Fibroblast of skin of left quadriceps (primary cell): ENCODE measurements at places on chromosomes 1 and 21.

GRCh38 chr1:54390655-54391054 is 15.5 kb downstream of the SSBP3 start:
- no peak for DNase-seq

GRCh38 chr1:18927654-18928272 is 25.4 kb upstream of the ALDH4A1 start:
- DNase-seq = no peak

GRCh38 chr1:204589409-204590038 is 73.3 kb downstream of the MDM4 start:
- DNase-seq = no peak

DNA sequence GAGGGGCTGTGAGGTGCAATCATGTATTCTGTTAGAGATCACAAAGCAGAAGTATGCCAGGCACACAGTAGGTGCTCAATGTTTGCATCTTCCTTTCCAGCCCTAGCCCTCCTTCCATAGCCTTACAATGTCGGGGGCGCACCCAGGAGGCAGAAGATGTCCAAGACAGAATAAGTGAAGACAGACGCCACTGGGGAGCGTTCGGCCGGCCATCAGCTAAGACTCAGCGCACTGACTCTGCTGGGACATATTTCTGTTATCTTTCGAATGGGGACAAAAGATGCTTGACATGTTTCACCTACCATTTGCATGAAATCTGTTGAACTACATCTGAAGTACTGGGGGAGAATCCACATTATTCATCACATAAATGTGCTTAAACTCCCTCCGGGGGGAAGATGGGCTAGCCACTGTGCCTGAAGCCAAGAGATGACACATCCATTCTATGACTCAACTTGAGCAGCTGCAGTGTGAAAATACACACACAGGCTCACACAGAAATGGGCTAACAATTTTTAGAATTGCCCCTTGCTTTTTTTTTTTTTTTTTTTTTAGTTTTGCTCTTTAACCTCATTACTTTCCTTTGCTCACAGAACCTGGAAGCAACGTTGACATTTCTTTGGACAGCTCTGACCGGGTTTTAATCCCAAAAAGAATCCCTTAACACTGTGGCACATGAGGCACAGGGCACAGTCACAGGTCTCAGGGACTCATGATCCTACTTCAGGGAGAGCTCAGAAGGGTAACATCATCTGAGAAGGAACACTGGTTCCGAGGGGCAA is 7.9 kb downstream of the TIAM1 start:
- peak; percentile 83 for DNase-seq

DNA sequence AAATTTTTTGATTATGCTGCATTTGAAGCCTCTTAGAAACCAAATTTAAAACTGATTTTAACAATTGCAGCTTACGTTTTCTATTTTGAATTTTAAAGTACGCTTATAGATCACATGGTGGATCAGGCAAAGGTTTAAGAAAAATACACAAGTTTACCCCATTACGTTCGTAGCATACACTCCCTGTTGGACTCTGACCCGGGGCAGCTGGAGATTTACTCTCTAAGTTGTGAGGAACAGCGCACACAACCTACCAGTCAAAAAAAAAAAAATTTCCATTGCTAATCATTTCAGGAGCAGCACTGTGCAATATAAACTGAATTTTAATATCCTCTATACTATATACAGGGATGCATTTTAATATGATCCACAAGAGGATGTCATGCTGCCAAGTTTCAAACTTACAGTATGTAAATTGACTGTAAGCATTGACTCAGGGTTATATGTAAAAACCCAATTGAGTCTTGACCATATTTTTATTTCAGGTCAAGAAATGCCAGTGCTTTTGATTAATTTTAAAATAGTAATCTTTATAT is 20.4 kb downstream of the CSDE1 start:
- no peak for DNase-seq

DNA sequence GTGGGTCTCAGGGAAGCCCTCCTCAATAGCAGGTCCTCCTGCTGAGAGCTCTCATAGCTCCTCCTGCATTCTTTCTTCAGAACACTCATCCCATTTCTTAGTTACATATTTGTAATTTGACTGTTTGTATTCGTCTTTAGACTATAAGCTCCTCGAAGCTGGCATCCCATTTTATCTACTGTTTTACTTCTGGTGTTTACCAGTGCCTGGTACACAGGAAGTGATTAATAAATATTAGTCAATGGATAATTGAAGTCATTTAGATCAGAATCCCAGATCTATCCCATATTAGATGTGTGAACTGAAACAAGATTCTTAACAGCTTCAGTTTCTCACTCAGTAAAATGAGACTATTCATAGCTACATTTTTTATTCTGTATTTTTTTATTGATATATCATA is 88.7 kb downstream of the PLPP3 start:
- DNase-seq = no peak

DNA sequence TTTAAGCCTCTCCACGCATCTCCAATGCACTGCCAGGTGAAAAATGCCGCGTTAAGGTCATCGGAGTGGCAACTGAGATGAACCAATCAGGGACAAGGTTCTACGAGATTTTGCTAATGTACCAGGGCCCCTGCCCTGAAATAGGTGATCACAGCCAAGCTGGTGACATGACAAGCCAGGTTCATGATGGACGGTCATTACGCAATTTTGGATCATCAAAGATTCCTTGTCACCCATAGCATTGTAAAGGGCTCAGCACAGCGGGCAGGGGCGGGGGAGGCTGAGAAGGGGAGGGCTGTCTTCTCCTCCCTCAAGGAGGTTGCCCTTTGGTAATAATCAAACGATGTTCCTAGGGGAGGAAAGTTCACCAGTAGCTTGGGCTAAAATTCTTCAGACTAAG is 475.5 kb downstream of the NPHP4 start:
- DNase-seq = no peak

DNA sequence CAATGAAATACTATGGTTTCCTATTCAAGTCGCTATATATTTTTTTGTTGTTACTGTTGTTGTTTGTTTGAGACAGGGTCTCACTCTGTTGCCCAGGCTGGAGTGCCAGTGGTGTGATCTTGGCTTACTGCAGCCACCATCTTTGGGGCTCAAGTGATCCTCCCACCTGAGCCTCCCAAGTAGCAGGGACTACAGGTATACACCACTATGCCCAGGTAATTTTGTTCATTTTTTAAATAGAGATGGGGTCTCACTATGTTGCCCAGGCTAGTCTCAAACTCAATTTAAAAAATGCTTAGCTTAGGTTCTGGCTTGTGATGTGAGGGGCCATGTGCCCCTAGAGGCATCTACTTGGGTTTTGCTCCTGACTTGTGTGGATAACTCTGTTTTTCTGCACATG is 9.8 kb downstream of the RABIF start:
- DNase-seq = no peak

- DNase-seq = no peak
Observed at GRCh38 chr1:91835087-91835521, 50.8 kb downstream of the TGFBR3 start.

GRCh38 chr1:19272064-19272463 is 16.5 kb downstream of the AKR7A3 start:
- DNase-seq = no peak

GRCh38 chr1:54318246-54318814 is 87.9 kb downstream of the SSBP3 start:
- DNase-seq = no peak

DNA sequence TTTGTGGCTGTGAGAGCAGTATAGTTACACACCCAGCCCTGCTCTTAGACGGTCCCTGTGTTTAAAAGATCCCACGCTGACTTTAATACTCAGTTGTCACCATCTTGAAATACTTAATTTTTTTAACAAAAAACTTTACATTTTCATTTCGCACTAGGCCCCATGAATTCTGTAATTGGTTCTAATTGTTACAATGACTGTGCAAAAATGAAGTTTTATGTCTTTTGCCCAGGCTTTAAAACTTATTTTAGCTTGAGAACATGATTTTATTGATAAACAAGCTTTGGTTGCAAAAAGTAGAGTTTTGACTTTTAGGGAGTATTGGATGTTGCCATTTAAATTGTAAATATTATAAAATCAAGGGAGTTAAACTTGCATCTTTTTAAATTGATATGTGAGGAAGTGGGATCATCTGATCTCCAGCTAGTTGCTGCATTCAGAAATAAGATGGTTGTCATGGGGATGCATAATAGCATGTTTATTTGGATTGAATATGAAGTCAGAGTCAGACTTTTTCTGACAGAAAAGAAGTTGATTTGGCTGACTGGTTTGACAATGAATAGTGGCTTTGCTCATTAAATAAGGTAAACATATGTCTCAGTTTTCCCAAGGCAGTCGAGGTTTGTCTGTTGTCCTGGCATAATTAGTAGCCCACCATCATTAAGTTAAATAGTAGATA is 23.0 kb upstream of the CRP start:
- DNase-seq = no peak

DNA sequence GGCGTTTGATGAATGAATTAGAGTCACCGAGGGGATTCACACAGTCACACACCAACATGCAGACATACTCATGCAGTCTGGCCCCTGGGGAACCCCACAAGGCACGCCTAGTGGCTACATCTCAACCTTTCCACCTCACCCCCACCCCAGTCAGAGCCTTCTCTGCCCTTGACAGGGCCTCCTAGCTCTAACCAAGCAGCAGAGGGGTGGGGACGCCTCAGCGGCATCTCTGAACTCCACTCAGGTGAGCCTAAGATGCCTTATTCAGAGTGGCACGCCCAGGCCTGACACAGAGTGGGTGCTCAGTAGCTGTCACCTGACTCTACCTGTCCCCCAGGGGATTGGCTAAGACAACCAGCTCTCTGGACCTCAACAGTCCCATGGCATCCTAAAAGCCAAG is 3.7 kb upstream of the SDC3 start:
- DNase-seq = no peak

DNA sequence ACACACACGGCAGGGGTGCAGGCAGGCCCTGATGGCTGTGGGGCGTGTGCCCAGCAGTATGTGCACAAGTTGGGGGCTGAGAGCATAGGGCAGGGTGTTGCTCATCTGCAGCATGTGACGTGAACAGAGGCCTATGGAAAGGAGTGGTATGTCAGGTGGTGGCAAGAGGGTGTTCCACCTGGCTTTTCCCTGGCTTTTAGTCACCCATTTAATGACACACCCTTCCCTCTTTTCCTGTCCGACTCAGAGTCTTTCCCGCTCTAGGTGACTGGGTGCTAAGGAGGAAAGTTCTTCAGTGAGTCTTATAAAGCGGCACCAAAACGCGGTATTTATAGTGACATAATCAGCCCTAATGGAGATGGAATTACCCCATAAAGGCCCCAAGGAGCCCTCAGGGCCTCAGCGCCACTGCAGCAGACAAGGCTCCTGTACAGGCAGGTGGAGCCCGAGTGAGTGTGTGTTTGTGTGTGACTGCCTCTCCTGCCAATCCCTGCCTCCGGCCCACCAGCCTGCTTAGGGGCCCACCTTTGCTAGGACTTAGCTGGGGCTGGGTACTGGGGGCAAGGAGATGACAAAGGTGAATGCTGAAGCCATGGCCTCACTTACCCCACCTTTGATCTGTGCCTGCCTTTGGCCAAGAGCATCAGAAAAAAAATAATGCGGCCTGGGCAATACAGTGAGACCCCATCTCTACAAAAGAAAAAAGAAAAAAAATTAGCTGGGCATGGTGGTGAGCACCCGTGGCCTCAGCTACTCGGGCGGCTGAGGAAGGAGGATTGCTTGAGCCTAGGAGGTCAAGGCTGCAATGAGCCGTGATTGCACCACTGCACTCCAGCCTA is 3.3 kb upstream of the EPHA2 start:
- DNase-seq = no peak
